ENCODE measurements at places on chromosomes 6 and 20.

GRCh38 chr6:22471746-22472145 lies 97.6 kb upstream of the HDGFL1 start:
- DNase-seq: no peak

- DNase-seq: no peak
Measured at GRCh38 chr6:27544612-27545260, 71.8 kb upstream of the ZNF184 start.

GRCh38 chr6:53326372-53327016 lies 22.3 kb downstream of the ELOVL5 start:
- DNase-seq: peak; percentile 38

GRCh38 chr6:163516908-163517307 lies 102.4 kb downstream of the QKI start:
- no peak for DNase-seq

DNA sequence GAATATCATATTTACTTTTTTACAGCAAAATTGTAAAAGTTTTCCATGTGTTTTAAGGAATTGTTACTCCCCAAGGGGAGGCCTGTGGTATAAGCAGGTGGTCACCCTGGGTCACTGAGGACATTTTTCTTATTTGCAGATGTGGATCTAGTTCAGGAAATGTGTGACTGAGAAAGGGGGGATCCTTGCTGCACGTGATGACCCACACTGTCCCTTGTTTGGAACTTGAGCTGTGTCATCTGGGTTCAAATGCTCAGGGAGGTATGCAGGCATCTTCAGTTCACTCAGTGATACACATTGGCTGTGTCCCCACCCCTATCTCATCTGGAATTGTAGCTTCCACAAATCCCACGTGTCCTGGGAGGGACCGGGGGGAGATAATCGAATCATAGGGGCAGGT lies 431.9 kb upstream of the CDH4 start:
- no peak for DNase-seq

All from A673 (cell line).